ENCODE measurements at places on chromosomes 3 and 15.

- DNase-seq: no peak
Measured at GRCh38 chr3:23501201-23501802, 298.2 kb downstream of the UBE2E2 start.

GRCh38 chr15:39202641-39203040 is 378.2 kb upstream of the THBS1 start:
- DNase-seq: no peak

- DNase-seq: no peak
Measured at GRCh38 chr3:150738688-150739087, 24.3 kb downstream of the SIAH2 start.

GRCh38 chr15:56683908-56684307 is 49.4 kb downstream of the ZNF280D start:
- DNase-seq: no peak

DNA sequence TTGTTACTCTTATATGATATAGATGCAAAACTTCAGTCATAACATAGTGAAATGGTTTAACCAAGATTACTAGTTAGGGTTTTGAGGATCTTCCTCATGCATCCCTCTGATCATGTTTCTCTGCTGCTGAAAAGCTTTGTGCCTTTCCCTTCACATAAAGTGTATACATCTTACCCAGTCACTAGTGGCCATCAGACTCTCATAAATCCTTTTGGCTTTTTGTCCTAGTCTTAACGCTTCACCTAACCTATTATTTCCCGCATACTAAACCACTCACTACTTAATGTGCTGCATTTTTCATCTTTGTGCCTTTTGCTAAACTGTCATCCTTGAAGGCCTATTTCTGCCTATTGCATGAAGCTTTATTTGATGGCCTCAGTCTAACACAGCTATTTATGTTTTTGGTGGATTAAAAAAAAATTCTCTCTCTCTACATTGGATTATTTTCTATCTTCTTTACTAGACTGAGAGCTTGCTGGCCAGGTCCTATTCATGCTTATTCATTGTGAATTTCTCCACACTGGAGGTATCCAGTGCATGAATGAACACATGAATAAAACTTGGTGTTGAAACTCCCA is 717.6 kb upstream of the GOLIM4 start:
- DNase-seq: no peak

GRCh38 chr15:34892963-34893591 is 76.5 kb downstream of the AQR start:
- DNase-seq: no peak

DNA sequence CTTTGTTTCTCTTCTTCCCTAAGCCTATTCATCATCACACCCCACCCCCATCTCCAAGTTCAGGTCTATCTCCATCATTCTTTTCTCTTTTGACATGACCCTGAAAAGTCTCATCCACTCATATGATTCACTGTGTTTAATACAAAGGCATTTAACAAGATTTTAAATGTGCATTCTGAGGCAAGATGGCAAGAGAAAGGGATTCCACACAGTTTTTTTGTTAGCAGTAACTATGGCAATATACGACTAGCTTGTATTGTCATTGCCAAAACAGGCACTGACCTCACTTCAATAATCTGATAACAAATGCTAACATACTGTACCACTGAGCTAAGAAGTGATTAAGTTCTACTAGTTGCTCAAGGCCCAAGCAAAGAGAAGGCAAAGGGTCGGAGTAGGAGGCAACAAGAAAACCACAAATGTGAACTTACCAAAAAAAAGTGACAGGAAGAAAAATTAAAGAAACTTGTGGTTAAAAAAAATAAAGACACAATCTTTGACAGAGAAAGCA is 53.2 kb downstream of the FBN1 start:
- DNase-seq: no peak

DNA sequence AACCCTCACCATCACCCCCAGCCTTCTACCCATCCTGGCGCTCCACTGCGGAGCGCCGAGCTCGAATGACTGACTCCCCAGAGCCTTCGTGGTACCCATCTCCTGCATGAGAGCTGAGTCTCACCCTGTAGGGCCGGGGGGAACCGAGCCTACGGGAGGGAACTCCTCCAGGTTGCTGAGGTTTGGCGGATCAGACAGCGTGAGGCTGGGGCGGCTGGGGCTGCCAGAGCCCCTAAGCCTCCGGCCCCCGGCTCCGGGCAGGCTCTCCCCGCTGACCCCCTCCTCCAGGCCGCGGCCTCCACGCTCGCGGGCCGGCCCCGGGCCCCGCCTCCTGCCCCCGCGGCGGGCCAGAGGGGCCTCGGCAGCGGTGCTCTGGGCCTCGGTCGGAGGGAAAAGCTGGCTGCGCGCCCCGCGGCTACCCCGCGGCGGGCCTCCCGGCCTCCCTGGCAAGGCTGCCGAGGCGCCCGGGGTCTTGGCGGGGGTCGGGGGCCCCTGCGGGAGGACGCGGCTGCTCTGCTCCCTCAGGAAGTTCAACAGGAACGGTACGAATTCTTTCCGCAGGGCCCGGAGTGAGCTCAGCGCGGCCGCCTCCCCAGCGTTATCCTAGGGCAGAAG is 643 bp downstream of the CDAN1 start:
- DNase-seq: no peak

DNA sequence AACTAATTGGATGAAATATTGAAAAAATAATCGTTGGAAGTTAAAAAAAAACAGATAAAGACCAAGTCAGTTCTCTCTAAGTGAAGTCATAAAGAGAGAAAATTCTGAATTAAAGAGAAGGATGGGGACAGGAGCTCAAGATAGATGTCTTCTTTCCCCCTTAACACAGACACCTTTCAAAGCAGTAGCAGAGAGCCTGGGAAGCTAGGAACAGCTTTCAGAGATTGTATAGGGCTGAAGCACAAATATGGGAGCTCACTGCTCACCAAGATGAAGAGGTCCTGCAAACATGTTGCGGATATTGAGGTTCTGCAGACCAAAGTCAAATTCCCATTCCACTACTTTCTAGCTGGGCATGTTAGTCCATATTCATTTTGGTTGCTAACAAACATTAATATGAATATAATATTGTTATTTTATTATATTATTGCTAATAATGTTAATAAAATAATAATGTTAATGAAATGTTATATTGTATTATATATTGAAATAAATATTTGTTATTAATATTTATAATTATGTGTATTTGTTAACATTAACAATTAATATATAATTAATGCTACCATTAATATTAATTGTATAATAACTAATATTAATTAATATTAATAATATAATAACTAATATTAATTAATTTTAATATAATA is 319.1 kb downstream of the OXSM start:
- DNase-seq: no peak

GRCh38 chr15:56205061-56205876 is 38.4 kb downstream of the RFX7 start:
- no peak for DNase-seq

GRCh38 chr3:101571028-101571895 is 2.7 kb upstream of the PCNP start:
- DNase-seq: no peak

DNA sequence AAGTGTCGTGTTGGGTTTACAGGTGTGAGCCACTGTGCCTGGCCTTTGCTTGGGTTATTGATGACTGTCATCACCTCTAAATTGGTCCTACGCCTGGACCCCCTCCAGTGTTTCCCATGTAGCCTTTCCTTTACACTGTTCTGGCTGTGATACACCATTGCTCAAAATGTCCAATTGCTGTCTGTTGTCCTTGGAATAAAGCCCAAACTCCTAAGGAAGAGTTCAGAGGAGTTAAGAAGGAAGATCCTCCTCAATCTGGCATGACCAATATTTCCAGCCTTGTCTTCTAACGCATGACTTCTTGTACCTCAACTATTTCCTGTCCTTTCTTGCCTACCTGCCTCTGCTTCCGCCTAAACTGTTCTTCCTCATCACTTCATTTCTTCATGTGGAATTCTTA is 113.1 kb downstream of the POLR2M start:
- no peak for DNase-seq

DNA sequence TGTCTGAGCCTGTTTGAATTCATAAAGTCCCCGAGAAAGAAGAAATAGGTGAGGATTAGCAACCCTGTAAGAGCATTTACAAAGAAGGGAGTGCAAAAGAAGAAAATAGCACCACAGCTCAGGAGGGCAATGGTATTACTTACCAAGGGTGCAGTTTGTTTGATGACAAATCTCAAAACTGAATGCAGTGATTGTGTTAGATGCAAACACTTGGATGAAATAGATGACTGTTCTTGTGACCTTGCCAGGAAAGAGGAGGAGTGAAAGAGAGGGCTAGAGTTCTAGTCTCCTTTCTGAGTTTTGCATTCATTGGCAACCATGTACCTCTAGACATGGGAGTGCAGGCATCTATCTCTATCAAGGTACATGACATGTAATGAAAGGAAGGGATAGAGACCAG is 1030.8 kb upstream of the CFAP20DC start:
- DNase-seq: no peak

DNA sequence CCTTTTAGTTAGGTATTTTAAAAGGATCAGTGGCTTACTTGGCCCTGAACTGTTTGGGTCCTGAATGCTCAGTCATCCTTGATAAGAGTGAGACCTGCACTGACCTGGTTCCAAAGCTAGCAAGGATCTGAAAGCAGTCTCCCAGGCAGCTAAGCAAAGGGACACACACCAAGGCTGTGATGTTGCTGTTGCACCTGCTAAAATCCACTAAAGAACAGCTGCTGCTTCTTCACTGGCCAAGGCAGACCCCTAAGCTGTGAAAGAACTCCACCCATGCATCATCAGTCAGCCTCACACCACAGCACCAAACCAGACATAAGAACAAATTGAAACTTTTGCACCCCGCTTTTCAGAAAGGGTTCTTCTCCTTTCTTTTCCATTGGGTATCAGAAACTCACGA is 213.4 kb upstream of the STT3B start:
- DNase-seq: no peak

DNA sequence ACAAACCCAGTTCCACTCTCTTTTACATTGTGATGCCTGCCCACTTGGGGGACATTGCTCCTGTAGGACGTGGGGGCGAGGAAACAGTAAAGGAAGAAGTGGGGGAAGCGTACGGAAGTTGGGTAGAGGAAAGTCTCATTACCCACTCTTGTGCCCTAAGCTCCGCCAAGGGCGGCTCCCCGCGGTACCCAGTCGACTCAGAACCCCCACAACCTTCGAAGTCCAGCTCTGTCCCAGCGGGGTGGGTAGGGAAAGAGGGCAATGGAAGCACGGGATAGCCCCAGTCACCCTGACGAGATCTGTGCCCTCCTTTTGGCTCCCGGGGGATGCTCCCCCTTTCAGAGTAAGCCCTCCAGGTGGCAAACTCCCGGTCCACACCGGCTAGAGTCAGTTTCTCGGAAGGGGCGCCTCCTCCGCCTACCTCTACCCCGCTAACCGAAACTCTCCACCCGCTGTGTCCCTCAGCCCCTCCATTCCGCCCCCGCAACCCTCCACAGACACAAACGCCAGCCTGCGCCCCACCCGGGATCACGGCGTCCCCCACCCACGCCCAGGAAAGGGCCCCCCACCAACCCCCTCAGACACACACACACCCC is 527 bp downstream of the CSNK1G1 start:
- DNase-seq: no peak

- DNase-seq: peak; percentile 56
Measured at GRCh38 chr3:64351713-64352638, 126.7 kb upstream of the PRICKLE2 start.

- DNase-seq: no peak
Measured at GRCh38 chr3:106004137-106004681, 135.4 kb upstream of the CBLB start.

GRCh38 chr3:144178607-144179006 is 207.0 kb downstream of the DIPK2A start:
- DNase-seq: no peak

- DNase-seq: no peak
Measured at GRCh38 chr3:129435367-129435766, 4.4 kb downstream of the MBD4 start.

DNA sequence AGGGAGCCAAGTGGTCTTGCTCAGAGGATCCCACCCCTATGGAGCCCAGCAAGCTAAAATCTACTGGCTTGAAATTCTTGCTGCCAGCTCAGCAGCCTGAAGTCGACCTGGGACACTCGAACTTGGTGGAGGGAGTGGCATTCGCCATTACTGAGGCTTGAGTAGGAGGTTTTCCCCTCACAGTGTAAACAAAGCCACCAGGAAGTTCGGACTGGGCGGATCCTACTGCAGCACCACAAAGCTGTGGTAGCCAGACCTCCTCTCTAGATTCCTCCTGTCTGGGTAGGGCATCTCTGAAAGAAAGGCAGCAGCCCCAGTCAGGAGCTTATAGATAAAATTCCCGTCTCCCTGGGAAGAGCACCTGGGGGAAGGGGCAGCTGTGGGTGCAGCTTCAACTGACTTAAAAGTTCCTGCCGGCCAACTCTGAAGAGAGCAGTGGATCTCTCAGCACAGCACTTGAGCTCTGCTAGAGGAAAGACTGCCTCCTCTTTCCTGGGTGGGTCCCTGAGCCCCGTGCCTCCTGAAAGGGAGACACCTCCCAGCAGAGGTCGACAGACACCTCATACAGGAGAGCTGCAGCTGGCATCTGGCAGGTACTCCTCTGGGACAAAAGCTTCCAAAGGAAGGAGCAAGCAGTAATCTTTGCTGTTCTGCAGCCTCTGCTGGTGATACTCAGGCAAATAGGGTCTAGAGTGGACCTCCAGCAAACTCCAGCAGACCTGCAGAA is 576.3 kb upstream of the NECTIN3 start:
- DNase-seq: no peak

GRCh38 chr15:29849218-29849617 is 26.9 kb upstream of the TJP1 start:
- DNase-seq: no peak

DNA sequence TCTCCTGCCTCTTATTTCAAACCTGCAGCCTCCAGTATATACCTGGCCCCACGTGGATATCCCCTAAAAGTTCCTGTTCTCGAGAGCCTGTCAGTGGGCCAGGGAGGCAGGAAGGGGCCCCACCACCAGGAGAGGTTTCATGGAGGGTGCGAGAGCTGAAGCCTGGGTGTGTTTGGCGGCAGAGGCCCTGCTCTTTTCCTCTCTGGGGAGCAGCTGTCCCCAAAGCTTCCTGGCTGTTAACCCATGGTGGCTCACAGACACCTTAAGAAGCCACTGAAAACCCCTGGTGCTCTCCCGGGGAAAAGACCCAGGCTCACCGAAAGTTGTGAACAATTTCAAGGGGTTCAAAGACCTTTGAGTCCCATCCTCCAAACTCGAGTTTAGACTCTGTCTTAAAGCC is 1.1 kb downstream of the PRRT3 start:
- DNase-seq: no peak

- DNase-seq: peak; percentile 44
Measured at GRCh38 chr3:156449710-156450574, 105.0 kb downstream of the SSR3 start.

GRCh38 chr15:50828610-50829206 is 63.2 kb upstream of the SPPL2A start:
- no peak for DNase-seq

DNA sequence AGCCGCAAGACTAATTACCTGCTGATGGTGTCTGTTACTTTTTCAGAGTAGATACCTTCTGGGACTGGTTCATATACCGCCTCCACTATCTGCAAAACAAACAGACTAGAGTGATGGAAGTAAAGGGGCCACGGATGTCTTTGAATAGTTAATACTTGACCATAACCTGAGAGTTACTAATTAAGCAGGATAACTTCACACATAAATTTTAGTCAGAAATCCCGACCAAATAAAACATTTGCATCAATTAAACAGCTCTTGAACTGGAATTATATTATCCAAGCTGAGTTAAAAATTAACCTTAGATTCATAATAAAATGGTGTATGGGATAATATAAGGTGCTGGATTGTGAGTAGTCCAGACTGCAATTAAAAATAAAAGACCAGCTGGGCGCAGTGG is 167.7 kb downstream of the NEK10 start:
- DNase-seq: no peak
